ENCODE measurements at places on chromosomes 7 and 10. TPM values are rescaled to one million over a fixed set of nuclear protein-coding genes. Genes with fewer than 3 reads are reported as not detected.
A peak's percentile ranks its signal among the peaks of the same experiment; 100 is the strongest.

DNA sequence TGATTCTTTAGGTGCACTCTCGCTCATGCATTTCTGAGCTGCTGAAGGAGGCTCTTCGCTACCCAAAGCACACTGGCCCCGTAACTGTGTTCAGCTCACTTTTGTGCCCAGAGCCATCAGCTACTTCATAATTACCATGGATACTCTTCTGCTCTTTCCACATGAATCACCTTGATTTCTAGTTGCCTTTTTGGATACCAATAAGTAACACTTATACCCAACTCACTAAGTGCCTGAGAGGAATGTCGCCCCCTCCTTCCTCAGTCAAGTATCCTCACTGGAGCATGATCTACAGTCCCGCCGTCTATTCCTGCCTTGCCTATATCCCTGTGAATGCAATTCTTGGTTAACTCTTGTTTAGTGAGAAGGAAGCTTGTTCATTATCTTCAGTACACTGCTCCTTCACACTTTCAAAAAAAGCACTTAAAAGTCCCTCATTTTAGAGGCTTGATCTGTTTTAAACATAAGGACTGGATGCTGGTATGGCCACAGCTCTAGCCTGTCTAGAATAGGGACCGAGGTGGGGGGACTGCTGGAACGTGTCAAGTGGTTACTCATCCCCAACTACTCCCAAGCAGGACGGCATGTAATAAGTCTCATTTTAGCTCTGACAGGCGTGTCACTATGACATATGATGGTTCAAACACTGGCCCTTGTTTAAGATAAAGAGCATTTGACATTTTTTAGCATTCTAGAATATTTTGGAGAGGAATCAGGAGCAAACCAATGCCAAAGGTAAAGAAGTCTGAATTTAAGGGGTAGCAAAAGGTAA, 23.7 kb downstream of the SVIL start:
- peak; percentile 4 for DNase-seq

DNA sequence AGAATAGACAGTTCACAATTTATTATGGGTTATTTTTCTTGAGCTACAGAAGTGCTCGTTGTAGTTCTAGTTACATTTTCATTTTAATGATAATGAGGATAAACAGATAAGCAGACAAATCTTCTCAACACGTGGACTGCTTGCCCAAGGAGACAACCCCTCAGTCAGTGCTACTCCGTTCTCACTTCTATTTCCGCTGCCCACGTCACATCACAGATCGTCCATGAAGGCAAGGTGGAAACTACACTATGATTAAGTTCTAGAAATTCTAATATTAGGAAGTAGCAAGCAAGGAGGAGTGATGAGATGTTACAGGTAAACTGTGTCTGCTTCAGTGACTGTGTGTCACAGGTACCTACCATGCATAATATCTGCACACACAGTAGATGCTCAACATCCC, 210.5 kb downstream of the CHCHD3 start:
- DNase-seq, result no peak

GRCh38 chr10:77404810-77405209, 232.8 kb downstream of the KCNMA1 start:
- DNase-seq, result no peak

- DNase-seq, result no peak
Measured at GRCh38 chr7:27641581-27642230, 21.0 kb downstream of the HIBADH start.

- DNase-seq, result peak; percentile 74
Measured at GRCh38 chr7:25894902-25895791, 256.9 kb upstream of the NFE2L3 start.

DNA sequence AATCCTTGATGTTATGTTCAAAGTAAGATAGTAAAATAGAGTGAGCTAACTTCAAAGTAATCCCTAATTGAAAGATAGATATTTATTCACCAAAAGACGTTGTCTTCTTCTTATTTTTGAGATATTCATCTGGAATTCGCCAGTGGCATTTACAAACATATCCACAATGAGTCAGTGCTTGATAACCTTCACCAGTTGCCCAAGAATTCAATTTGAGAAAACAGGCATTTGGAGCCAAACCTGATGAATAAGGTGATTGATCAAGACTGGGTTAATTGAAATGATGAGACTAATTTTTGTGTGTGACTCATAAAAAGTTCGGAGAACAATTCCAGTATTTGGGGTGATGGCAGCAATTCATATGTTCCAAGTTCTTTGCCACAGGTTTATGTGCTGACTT, 344.0 kb downstream of the ARL4A start:
- no peak for DNase-seq

DNA sequence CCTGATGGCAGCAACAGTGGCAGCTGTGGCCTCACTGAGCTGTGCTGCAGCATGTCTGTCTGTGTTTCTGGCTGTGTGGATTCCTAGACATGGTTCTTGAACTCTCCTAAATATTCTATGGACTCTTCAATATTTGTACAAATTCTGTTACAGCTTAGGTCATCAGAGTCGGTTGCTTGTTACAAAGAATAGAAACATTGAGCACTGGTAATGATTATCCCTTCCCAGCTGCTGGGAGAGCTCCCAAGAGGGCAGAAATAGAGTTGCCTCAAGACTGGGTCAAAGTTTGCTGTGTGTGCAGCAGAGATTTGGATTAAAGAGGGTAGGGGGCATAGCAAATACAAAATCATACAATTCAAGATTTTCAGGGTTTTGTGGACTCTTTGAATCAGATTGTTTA, 337.1 kb upstream of the AKR1E2 start:
- DNase-seq, result no peak

GRCh38 chr7:130207033-130207432, 627 bp upstream of the SSMEM1 start:
- no peak for DNase-seq

- DNase-seq, result no peak
Measured at GRCh38 chr10:121640266-121640665, 42.0 kb upstream of the FGFR2 start.

GRCh38 chr10:29517352-29517923, 117.3 kb downstream of the SVIL start:
- DNase-seq, result no peak

GRCh38 chr10:97003151-97003803, 171.2 kb downstream of the LCOR start:
- no peak for DNase-seq

GRCh38 chr10:6056411-6057135, 5.6 kb downstream of the IL2RA start:
- peak; percentile 3 for DNase-seq

DNA sequence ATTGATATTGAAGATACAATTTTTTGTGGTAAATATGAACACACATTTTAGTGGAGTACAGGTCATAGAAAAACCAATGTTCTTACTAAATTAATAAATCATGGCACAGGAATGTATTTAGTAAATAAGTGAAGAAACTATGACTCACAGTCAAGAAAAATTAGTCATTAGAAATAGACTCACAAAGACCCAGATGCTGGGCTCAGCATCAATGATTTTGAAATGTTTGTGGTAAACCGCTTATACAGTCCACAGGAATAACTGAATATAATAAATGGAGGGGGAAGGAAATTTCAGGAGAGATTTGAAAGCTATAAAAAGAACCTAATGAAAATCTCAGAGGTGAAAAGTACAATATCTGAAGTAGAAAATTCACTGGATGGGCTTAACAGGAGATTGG, 138.3 kb upstream of the ADCY1 start:
- DNase-seq, result no peak

DNA sequence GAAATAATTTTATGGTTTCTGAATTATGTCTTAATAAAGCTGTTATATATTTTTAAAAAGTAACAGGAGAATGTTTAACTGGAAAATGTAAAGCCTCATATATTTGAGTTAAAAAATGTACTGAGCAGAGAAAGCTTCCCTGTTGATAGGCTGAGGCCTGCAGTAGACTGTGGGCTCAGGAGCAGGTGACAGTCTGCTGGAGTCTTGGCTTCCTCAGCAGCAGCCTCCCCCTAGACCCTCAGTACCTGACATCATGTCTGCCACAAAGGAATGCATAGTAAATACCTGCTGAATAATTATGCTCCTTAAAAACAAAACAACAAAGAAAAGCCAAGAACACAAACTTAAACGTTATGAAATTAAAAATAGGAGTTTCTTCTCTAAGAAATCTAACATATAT, 73.9 kb upstream of the NOBOX start:
- DNase-seq, result no peak

DNA sequence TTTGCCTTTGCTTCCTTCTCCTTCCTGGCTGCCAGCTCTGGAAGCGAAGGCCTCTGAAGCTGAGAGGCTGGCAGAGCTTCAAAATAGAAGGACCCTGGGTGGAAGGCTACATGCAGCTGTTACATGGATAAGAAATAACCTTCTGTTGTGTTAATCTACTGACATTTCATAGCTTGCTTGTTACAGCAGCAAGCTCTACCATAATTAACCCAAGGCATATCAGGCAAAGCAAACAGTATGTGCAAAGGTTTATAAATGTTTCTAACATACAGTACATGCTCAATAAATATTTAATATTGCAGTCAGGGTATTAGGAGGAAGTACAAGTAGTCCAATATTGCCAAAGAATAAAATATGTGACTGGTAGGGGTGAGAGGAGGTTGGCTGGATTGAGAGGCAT, 55.6 kb upstream of the MKLN1 start:
- no peak for DNase-seq

DNA sequence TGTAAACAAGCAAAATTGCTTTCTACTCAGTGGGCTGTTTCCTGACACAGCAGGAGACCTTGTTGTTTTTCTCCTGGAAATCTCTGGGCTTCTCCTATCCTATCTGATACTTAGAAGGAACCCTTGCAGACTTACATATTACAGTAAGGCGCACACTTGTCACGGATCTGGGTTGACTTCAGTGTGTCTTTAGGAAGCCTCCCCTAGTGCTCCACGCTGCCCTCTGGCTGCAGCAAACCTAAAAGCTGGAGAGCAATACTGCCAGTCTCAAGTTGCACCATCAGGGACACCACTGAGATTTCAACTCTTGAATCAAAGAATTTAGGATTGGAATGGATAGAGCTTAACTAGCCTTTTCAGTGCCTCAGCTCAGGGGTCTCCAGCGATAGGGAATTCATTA, 495.3 kb downstream of the LRMDA start:
- DNase-seq, result no peak

GRCh38 chr7:135801877-135802276, 53.3 kb upstream of the FAM180A start:
- DNase-seq, result no peak

- no peak for DNase-seq
Measured at GRCh38 chr7:5525271-5526099, 101.9 kb upstream of the TNRC18 start.

DNA sequence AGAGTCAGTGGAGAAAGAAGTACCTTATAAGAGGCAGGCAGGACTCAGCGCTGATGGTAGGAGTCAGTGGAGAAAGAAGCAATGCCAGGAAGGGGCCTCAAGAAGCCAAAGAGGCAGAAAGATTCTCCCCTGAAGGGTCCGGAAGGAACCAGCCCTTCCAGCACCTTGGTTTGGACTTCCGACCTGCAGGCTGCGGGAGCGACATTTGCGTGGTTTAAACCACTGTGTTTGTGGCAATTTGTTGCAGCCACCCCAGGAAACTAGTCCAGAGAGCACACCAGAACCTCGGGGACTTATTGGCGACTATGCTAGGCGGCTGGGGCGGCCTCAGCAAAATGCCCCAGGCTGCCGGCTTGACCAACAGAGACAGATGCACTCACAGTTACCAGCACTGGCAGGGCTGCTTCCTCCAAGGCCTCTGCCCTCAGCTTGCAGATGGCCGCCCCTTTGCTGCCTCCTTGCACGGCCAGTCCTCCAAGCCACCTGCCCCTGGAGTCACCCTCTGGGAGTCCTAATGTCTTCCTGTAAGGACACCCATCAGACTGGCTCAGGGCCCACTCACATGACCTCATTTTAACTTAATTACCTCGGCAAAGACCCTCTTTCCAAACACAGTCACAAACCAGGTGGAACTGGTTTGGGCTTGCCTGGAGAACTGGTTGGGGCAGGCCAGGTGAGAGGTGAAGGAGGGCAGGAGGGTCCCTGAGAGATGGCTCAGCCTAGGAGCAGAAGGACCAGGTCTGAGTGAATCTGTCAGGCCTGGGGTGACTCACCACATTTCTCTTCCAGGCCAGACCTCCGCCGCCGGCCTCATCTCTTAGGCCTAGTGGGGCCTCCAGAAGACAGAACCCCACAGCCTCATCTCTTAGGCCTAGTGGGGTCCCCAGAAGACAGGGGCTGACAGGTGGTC, 26.1 kb downstream of the CALML3 start:
- DNase-seq, result no peak

DPP6 gene
- total RNA-seq, result not detected

VSTM2A gene
- not detected for total RNA-seq

DGKI gene
- 0.35 TPM for total RNA-seq

STRIP2 gene
- 0.96 TPM for total RNA-seq

TEX47 gene
- not detected for total RNA-seq

MYH16 gene
- total RNA-seq, result not detected

PARD3 gene
- total RNA-seq, result 19.1 TPM

ARPC1A gene
- total RNA-seq, result 64.2 TPM

PON3 gene
- 256 TPM for total RNA-seq

GRM3 gene
- total RNA-seq, result not detected

CRYGN gene
- total RNA-seq, result not detected

All from left lobe of liver (tissue), 2 donors.